ENCODE measurements at places on chromosomes 16 and 17.
A peak's percentile ranks its signal among the peaks of the same experiment; 100 is the strongest.

DNA sequence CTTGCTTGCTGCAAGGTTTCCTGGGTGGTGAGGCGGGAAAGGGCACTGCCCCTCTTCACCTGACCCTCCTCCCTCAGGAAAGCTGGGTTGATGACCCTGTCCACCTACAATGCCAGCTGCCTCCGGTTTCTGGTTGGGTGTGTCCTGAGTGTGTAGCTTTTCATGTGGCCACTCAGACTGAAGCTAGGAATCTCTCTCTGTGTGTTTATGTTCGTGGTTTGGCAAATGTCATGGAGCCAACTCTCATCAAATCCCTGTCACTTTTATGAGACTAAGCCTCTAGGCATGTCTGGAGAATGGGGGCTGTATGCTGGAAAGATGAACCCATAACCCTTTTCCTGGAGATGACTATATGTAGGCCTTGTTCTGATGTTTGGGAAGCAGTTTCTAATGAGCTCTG, 17.1 kb downstream of the PLEKHG4 start:
- no peaks in the 10 kb centered on the region for H3K4me1 ChIP-seq
- no peak overlapping the region for H3K27ac ChIP-seq
- DNase-seq, result no peak
- peaks cover 6% of the 10 kb centered on the region for H3K27me3 ChIP-seq
- H3K4me3 ChIP-seq, result no peak overlapping the region

GRCh38 chr16:84848986-84849634, 29.3 kb downstream of the CRISPLD2 start:
- no peaks in the 10 kb centered on the region for H3K36me3 ChIP-seq
- no peak for DNase-seq
- H3K27ac ChIP-seq, result no peak overlapping the region

- H3K4me3 ChIP-seq, result no peak overlapping the region
- H3K36me3 ChIP-seq, result peaks cover 23% of the 10 kb centered on the region
- no peaks in the 10 kb centered on the region for H3K27me3 ChIP-seq
- H3K27ac ChIP-seq, result no peak overlapping the region
- DNase-seq, result no peak
- peaks cover 11% of the 10 kb centered on the region for H3K4me1 ChIP-seq
Observed at GRCh38 chr17:2906901-2907300, 110.7 kb downstream of the RAP1GAP2 start.

- no peak overlapping the region for H3K27ac ChIP-seq
- H3K36me3 ChIP-seq, result no peaks in the 10 kb centered on the region
- no peaks in the 10 kb centered on the region for H3K27me3 ChIP-seq
- no peak for DNase-seq
Observed at GRCh38 chr17:55072898-55073297, 104.3 kb downstream of the STXBP4 start.

DNA sequence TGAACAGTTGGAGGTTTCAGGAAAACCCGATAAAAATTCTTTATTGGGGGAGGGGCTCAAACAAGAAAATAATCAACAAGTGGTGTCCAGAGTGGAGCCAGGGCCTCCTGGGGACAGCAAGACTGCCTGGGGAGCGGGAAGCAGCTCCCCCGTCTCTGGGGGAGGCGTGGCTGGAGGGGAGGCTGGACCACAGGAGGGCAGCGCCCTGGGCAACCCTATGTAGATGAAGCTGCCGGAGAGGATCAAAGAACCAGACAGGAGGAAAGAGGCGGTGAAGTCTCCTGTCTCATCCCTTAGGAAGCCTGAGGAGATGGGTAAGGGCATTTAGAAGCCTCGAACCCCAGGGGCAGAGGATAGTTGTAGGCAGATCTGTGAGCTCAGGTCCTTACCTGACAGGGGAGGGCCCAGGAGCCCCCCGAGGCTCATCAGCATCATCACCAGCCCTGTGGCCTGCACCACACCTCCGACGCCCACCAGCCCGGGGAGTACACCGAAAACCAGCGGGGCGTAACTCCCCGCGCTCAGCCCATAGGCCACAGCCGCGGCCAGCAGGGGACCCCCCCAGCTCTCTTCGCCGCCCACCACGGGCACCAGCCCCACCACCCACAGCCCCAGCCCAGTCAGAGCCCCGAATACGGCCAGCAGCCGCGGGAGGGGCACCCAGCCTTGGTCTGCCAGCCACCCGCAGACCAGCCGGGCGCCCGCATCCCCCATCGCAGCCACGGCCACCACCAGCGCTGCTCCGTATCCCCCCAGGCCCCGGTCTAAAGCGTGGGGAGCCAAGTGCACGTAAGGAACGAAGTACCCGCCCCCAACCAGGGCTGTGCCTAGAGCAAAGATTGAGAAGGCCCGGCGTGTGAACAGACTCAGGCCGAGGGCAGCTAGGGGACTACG, 2.0 kb downstream of the SLC16A11 start:
- H3K36me3 ChIP-seq, result no peaks in the 10 kb centered on the region
- peak overlapping the region; percentile 53 for H3K27ac ChIP-seq
- H3K4me3 ChIP-seq, result peak overlapping the region; percentile 74
- H3K4me1 ChIP-seq, result peaks cover 53% of the 10 kb centered on the region
- DNase-seq, result peak; percentile 30
- H3K27me3 ChIP-seq, result no peaks in the 10 kb centered on the region

DNA sequence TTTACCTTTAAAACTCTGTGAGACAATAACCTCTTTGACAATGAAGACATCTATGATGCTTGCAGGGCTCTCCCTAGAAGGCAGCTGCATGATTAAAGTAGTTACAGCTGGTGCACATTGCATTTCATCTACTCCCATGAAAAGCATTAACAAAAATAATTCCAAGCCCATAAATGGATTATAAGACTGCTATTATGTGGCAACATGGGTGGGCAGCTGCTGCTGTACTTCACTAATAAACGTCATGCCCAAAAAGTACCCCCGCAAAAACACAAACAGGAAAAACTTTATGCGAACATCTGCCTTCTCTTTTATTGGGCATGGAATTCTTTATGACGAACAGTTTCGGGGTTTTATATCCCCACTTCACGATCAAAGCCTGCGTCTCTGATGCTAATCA, 224.9 kb downstream of the CA10 start:
- no peak overlapping the region for H3K4me3 ChIP-seq
- H3K27me3 ChIP-seq, result no peaks in the 10 kb centered on the region
- H3K27ac ChIP-seq, result no peak overlapping the region
- no peak for DNase-seq
- H3K36me3 ChIP-seq, result no peaks in the 10 kb centered on the region

GRCh38 chr17:44012391-44012790, 2.4 kb downstream of the TMEM101 start:
- DNase-seq, result no peak
- H3K4me3 ChIP-seq, result no peak overlapping the region
- H3K27me3 ChIP-seq, result no peaks in the 10 kb centered on the region
- H3K36me3 ChIP-seq, result peaks cover 16% of the 10 kb centered on the region
- H3K27ac ChIP-seq, result no peak overlapping the region
- peaks cover 24% of the 10 kb centered on the region for H3K4me1 ChIP-seq

GRCh38 chr17:41311111-41311510, 2.0 kb upstream of the KRTAP16-1 start:
- no peak overlapping the region for H3K4me3 ChIP-seq
- H3K27me3 ChIP-seq, result peaks cover 17% of the 10 kb centered on the region
- H3K4me1 ChIP-seq, result peaks cover 34% of the 10 kb centered on the region
- no peaks in the 10 kb centered on the region for H3K36me3 ChIP-seq
- no peak for DNase-seq

DNA sequence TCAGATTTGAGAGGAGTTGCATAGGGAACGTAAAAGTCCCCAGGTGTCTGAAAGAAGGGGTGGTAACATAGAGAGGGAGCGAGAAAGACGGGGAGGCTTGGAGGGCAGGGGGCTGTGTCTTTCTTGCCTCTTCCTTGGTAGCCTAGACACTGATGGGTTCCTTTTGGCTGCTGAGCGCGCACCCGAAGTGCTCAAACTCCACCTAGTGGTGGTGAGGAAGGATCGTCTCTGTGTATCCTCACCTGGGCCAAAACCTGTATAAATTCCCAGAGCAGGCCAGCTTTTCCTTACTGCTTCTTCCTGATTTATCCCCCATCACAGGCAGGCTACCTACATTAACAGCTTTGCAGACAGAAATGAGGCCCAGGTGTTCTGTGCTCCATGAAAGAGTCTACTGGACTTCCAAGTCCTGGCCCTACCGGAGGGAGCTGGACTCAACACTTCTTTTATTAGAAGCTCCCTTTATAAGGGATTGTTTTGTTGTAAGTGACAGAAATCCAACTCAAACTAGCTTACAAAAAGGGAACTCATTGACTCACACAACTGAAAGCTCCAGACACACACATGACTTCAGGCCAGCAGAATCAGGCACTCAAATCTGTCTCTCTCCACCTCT, 5.5 kb upstream of the SLC25A35 start:
- peaks cover 8% of the 10 kb centered on the region for H3K4me1 ChIP-seq
- no peaks in the 10 kb centered on the region for H3K27me3 ChIP-seq
- peak overlapping the region; percentile 46 for H3K27ac ChIP-seq
- no peaks in the 10 kb centered on the region for H3K36me3 ChIP-seq
- H3K4me3 ChIP-seq, result no peak overlapping the region

- no peak overlapping the region for H3K27ac ChIP-seq
- no peak overlapping the region for H3K4me3 ChIP-seq
- H3K27me3 ChIP-seq, result peaks cover 29% of the 10 kb centered on the region
Observed at GRCh38 chr16:79331066-79331465, 269.5 kb downstream of the MAF start.

DNA sequence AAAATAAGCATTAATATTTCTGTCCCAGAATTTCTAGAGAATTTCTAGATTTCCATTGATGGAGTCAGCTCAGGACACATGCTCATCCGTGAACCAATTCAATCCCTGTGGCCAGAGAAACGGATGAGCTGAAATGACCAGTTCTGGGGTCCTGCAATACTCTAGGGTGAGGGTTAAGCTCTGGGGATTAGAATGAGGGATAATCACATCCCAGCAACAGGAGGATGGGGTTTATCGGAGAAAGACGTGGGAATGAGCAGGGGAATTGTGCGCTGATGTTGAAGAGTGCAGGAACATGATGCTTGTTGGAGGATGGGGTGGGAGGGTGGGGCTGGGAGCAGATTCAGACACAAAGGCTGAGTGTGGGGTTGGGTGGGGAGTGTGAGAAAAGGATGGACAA, 64.1 kb downstream of the SLC5A11 start:
- peaks cover 3% of the 10 kb centered on the region for H3K4me1 ChIP-seq
- no peak for DNase-seq
- no peaks in the 10 kb centered on the region for H3K27me3 ChIP-seq

GRCh38 chr16:86579268-86580062, 1.1 kb downstream of the FOXL1 start:
- DNase-seq, result no peak
- H3K36me3 ChIP-seq, result no peaks in the 10 kb centered on the region
- H3K4me3 ChIP-seq, result no peak overlapping the region
- H3K27me3 ChIP-seq, result peaks cover 65% of the 10 kb centered on the region

- H3K4me1 ChIP-seq, result peaks cover 10% of the 10 kb centered on the region
- H3K4me3 ChIP-seq, result no peak overlapping the region
- DNase-seq, result no peak
- no peaks in the 10 kb centered on the region for H3K27me3 ChIP-seq
- no peak overlapping the region for H3K27ac ChIP-seq
Observed at GRCh38 chr17:66152756-66153155, 39.2 kb downstream of the CEP112 start.

DNA sequence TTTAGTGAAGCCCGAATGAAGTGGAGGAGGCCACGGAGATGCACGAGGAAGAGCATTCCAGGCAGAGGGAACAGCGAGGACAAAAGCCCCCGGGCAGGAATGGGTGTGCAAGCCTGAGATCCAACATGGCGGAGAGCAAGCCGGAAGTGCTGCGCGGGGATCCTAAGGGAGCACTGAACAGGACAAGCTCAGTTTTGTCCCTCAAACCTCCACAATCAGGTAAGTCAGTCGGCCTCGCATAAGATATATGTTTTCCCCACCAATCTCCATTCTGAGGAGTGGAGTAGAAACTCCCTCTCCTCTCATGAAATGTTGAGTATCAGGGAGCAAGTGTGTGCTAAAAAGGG, 32.9 kb upstream of the USP22 start:
- H3K4me3 ChIP-seq, result no peak overlapping the region
- no peaks in the 10 kb centered on the region for H3K36me3 ChIP-seq
- peaks cover 7% of the 10 kb centered on the region for H3K27me3 ChIP-seq
- no peak for DNase-seq
- no peaks in the 10 kb centered on the region for H3K4me1 ChIP-seq
- no peak overlapping the region for H3K27ac ChIP-seq

DNA sequence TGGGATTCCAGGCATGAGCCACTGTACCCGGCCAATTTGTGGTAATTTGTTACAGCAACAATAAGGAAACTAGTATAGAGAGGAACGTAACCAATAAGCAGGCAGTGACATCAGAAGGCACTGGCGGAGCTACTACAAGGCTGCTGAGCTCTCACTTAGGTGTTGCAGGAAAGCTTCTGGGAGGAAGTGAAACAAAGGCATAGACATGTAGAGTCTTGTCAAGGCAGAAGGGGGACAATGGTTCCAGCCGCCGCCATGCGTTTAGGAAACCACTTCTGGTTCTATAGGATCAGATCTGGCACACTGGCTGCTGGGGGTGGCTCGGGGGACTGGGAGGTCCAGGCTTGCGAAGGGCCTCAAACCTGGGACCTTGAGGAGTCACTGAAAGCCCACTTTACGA, 9.4 kb upstream of the CPSF4L start:
- H3K4me3 ChIP-seq, result no peak overlapping the region
- H3K36me3 ChIP-seq, result no peaks in the 10 kb centered on the region
- no peak for DNase-seq
- H3K4me1 ChIP-seq, result peaks cover 8% of the 10 kb centered on the region

GRCh38 chr16:86584726-86585721, 6.7 kb downstream of the FOXL1 start:
- H3K4me1 ChIP-seq, result no peaks in the 10 kb centered on the region
- peaks cover 30% of the 10 kb centered on the region for H3K27me3 ChIP-seq
- DNase-seq, result no peak

- H3K4me3 ChIP-seq, result peak overlapping the region; percentile 50
- no peak overlapping the region for H3K27ac ChIP-seq
- DNase-seq, result peak; percentile 82
- no peaks in the 10 kb centered on the region for H3K36me3 ChIP-seq
Observed at GRCh38 chr16:578870-579405, 9.2 kb downstream of the PIGQ start.

- DNase-seq, result no peak
- peaks cover 13% of the 10 kb centered on the region for H3K27me3 ChIP-seq
- H3K4me3 ChIP-seq, result no peak overlapping the region
- H3K27ac ChIP-seq, result no peak overlapping the region
- H3K4me1 ChIP-seq, result no peaks in the 10 kb centered on the region
Observed at GRCh38 chr17:46827274-46827673, 8.8 kb upstream of the WNT3 start.

DNA sequence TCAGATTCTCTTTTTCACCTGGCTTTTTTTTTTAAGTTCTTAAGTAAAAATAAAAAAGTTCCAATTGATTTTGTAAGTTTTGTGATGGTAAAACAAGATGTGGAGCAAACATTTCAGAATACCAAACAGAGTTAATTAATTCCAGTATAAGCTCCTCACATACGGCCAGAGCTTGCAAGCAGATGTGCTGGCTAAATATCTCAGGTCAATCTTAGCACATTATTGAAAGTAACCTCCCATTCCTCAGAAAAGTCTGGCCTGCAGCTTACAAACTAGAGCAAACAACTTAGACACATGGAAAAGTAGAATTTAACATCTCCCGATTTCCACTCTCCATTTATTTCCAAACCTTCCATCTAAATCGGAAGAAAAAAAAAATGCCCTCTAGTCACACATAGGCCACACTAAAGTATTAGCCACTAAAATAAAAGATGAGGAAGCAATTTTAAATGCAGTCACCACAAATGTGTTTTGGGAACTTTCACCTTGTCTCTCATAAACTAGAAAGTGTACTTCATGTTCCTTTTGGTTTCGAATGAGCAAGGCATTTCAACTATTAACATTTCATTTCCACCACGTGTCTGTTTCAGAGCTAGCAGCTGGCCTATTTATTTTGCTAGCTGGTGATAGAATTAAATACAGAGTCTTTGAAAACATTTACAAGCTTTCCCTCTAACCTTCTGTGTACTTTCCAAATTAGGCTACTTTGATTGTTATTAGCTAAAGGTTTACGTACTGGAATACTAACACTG, 143.3 kb downstream of the STX8 start:
- H3K4me1 ChIP-seq, result peaks cover 25% of the 10 kb centered on the region
- no peak overlapping the region for H3K4me3 ChIP-seq
- H3K36me3 ChIP-seq, result peaks cover 24% of the 10 kb centered on the region
- H3K27ac ChIP-seq, result no peak overlapping the region
- no peaks in the 10 kb centered on the region for H3K27me3 ChIP-seq
